Fibroblast of skin of right quadriceps (primary cell): ENCODE measurements at places on chromosomes 7 and 10.

DNA sequence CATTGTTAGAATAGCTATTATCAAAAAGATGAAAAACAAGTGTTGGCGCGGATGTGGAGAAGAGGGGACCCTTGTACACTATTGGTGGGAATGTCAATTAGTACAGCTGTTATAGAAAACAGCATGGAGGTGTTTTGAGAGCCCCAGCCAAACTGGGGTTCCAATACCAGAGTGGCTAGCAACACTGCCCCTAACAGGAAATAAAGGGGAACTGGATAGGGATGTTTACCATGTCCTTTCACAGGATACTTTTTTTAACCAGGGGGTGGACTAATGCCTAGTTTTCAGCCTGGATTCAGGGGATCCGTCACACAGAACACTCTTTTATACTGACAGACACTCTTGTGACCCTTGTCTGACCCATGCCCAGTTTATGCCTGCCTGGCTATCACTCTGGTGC is 6.9 kb upstream of the GSTK1 start:
- DNase-seq: no peak

DNA sequence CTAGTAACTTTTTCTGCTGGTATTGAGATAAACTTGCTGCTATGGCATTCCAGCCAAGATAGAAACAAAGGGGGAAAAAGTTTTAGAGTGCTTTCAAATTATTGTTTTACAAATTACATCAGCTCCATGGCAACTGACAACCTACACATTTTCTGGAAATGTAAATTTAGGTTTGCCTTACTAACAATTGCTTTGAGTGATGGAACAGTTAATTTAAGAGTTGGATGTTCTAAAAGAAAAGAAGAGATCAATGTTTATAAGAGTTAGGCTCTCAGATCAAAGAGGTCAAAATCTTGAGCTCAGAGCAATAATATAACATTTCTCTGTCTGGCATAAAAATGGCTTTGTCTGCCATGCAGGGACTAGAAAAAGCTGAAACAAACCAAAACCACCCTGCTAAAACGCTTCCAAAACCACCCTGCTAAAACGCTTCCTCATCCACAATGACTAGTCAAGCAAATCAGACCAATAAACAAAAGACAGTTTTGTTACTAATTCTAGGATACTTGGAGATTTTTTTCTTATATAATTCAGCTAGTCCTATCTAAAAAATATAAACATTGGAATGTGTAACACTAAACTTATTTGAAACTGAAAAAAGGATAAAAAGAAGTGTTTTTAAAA is 32.3 kb downstream of the ORC5 start:
- no peak for DNase-seq

DNA sequence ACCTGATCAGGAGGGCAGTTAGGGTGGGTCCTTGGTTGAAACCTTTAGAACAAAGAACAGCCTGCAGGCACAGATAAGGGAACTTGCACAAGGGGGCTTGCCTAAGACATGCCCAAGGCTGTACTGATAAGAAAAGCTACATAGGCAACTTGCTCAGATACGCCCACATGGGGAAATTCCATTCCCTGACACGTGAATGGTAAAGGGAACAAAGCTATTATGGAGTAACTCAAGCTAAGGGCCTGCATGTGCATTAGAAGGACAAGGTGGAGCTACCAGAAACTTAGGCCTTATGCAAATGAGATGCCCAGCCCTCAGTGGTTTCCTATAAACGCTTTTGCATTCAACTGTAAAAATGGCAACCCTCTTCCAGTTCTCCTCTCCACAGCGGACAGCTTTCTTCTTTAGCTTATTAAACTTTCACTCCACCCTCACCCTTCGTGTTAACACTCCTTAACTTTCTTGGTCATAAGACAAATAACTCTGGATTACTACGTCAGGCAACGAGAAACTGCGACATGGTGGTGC is 1192.1 kb upstream of the CELF2 start:
- DNase-seq: no peak

GRCh38 chr10:22605168-22605567 is 109.2 kb downstream of the PIP4K2A start:
- peak; percentile 84 for DNase-seq

DNA sequence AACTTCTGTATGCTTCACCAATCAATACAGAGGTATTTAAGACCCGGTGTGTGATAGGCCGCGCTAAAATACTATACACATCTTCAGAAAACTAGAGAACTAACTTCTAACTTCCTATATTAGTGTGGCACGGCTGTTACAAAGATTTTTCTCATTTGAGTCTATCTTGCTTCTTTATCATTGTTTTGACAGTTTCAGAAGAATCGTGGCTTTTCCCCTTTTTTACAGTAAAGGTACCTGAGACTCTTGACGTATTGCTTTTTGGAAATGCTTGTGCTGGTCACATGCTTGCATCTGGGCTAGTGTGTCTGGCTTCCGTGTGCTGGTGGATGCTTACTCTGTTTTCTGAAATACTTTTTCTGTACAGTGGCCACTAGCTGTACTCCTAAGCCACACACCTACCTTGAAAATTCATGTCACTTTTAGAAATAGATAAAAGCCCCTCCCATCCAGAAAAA is 12.7 kb downstream of the IKZF1 start:
- no peak for DNase-seq

DNA sequence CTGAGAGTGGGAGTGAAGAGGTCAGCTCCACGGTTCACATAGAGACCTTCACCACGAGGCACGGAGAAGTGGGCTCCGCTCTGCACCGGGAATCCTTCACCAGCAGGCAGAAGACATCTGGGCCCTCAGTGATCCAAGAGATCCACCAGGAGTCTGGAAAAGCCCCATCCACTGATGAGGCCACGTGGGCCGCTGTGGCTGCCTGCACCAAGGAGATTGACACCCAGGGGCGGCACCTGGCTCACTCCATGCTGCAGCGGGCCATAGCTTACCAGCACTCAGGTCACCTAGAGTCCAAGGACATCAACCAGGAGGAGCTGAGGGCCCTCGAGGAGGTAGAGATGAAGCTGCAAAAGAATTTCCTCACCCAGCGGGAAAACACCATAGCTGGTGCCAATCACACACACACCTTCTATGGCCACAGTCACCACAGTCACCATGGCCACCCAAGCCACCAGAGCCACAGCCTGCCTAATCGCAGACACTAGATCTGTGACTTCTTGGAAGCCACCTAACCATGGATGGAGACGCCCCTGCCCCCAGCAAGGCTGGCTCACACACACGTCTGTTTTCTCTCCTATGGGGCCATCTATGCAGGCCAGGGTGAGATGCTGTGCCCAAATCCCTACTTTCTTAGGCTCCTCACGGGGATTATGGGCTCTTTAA is 694 bp downstream of the C10orf62 start:
- DNase-seq: no peak

DNA sequence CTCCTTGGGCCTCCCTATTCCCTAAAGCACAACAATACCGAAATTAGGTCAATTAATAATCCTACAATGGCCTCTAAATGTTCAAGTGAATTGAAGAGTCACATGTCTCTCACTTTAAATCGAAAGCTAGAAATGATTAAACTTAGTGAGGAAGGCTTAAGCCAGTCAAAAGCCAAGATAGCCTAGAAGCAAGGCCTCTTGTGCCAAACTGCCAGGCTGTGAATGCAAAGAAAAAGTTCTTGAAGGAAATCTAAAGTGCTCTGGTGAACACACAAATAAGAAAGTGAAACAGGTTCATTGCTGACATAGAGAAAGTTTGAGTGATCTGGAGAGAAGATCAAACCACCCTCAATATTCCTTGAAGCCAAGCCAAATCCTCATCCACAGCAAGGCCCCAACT is 57.2 kb downstream of the SLC29A4 start:
- no peak for DNase-seq

DNA sequence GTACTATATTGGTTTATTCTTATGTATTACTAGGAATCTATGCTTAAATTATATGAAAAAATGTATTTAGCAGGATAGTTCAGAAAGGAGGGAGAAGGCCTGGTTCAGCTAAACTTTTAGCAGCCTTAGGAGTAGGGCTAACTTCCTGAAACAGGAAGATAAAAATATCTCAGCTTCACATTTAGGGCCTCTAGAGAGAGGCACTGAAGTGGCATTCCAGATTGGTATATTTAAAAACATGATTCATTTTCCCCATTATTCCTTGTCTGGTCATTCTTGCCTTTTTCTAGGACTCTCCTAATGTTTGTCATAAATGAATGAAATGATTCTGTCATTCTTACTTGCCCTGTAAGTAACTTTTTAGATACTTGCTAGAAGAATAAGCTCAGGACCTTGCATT is 63.0 kb upstream of the CYP26C1 start:
- peak; percentile 4 for DNase-seq

DNA sequence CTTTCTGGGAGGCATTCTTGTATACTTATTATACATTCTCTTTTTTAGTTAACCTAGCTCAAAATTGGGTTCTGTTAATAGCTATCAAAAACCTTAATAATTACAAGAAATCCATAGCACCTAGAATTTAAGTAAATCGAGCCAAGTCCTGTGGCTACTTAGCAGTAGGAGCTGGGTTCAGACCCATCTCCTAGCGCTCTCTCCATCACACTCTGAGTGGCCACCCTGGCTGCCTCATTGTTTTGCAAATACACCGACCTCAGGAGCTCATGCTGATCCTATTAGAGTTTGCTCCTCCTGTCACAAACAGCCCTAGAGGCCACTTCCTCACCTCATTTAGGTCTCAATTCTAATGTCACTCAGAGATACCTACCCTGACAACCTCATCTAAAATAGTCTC is 46.2 kb upstream of the OSBPL3 start:
- DNase-seq: no peak

GRCh38 chr10:99743841-99744240 is 11.8 kb downstream of the CUTC start:
- DNase-seq: no peak

GRCh38 chr10:3260066-3260834 is 87.7 kb upstream of the PITRM1 start:
- DNase-seq: no peak

DNA sequence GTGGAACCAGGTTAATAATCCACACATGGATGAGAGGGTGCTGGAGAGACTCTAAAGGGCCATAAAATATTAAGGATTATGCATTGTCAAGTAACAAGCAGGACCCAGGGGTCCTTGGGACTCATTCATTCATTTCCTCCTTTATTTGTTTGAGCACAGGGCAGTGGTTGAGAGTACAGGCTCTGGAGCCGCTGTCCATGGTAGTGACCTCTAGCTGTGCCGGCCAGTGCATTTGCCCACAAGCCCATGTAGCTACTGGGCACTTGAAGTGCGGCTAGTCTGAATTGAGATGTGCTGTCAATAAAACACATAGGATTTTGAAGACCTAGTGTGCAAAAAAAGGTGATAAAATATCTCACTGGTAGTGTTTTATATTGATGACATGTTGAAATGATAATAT is 137.6 kb downstream of the C10orf105 start:
- DNase-seq: peak; percentile 17

DNA sequence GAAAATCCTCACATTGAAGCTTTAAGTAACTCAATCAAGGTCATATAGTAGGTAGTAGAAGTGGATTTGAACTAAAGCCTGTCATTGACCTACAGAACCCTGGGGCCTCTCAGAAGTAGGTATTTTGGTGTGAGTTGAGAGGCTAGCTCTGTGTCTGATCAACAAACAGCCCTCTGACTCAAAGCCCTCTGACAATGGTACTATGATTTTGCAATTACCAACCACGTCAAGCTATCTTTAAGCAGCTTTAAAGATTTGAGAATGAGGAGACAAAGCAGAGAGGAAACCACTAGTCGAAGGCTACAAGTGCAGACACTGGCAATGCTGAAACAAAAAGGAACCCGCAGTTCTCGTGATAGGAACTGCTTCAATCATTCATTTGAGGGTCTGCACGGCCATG is 19.0 kb upstream of the PDE1C start:
- DNase-seq: no peak

DNA sequence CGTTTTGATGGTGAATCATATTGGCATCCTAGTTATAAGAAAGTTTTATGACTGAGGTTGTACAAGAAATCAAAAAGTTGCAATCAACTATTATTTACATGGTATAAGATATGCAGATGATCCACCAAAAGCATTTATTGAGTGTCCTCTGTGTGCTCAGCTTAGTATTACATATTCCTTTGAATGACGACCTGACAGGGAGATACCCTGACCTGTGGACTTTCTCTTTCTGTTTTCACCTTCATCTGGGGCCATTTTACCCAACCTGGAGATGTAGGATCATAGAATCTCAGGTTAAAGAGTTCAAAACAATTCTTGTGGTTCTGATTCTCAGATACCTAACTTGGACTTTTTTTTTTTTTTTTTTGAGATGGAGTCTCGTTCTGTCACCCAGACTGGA is 269.1 kb upstream of the SORCS1 start:
- no peak for DNase-seq

DNA sequence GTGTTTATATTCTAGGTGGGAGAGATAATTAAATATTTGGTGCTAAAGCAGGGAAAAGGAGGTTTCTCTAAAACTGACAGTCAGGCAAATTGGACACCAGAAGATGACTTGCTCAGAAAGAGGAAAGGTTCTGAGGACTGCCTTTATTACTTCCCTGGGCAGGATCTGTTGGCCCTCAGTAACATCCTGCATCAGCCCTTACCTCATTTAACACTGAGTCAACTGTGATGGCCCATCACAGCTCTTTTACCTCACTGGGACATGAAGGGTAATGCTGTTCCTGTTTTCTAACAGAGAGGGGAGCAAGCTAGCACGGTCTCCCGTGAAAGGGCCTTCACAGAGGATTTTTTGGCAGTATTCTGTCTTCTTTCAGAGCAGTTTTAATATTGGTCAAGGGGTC is 12.0 kb downstream of the PPP1R17 start:
- DNase-seq: no peak

GRCh38 chr7:30166155-30166840 is 31.5 kb downstream of the MTURN start:
- no peak for DNase-seq

GRCh38 chr7:65749039-65749438 is 123.8 kb upstream of the VKORC1L1 start:
- DNase-seq: no peak

DNA sequence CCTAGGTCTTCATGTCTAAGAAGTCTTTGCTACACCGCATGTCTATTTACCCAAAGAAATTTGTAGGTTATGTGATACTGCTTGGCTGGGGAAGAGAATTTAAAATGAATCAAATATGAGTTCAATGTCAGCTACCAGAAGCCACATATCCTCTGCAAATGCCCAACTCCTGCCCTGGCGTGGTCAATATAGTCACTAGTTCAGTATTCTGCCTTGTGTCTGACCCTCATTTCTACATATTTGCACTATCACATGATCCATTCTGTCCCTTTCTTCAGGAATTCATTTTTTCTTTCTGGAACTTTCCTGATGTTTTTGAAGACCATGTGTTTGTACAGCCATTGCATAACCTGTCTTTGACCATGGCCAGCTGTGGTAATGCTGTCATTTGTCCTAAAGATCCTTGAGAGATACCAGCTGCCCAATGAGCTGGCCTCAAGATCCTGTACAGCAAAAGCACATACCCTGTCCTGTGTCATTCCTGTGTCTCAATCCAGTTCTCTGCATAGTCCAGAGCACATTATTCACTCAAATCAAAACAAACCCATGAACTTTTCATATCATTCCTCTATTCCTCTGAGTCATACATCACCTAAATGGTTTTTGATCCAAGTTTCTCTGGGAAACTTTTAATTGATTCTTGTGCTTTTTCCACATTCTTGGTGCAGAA is 524.5 kb downstream of the PARD3 start:
- DNase-seq: peak; percentile 80

GRCh38 chr7:73907554-73908122 is 46.7 kb downstream of the TMEM270 start:
- no peak for DNase-seq
